Neural cell (in vitro differentiated cells): ENCODE measurements at places on chromosomes 16 and 17. TPM values are rescaled to one million over a fixed set of nuclear protein-coding genes. Genes with fewer than 3 reads are reported as not detected.

Gene SLC26A11
- polyA plus RNA-seq: 18.6 and 31.1 TPM in 2 replicates

Gene DHRS7C
- not detected in 2 replicates for polyA plus RNA-seq

Gene CIBAR2
- polyA plus RNA-seq: not detected in 2 replicates

Gene CLDN7
- 0.27 TPM in 1 of 2 replicates, not detected in the other for polyA plus RNA-seq

Gene WFIKKN1
- 0.43 and 1.1 TPM in 2 replicates for polyA plus RNA-seq
